Stimulated activated CD4-positive, alpha-beta T cell treated with anti-CD3 and anti-CD28 coated beads, Interleukin-4, amount 100 ng/mL, for 4 hours (primary cell): ENCODE measurements at places on chromosomes 16 and 17.

GRCh38 chr16:60181536-60181935, 1447.4 kb upstream of the GOT2 start:
- DNase-seq: no peak

DNA sequence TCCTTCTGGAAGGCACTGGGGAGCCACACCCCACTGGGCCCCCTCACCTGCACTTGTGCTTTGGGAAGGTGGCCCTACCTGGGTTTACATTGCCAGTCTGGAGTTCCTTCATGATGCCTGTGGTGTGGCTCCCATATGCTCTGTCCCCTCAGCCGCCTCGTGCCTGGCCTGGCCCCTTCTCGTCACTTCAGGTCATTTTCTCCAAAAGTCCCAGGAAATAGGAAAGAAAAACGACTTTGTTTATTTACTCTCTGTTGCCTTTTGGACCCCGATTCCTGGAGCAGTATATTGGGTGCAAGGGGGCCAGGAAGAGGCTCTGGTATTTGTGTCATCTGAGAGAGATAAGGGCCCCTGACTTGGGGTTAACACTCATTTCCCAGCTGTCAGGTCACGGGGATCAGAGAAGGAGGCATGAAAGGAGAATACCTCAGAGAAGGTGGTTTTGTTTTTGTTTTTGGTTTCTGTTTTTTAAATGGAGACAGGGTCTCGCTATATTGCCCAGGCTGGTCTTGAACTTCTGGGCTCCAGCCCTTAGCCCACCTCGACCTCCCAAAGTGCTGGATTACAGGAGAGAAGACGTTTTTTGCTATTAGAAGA, 4.7 kb downstream of the SOCS3 start:
- DNase-seq: no peak

DNA sequence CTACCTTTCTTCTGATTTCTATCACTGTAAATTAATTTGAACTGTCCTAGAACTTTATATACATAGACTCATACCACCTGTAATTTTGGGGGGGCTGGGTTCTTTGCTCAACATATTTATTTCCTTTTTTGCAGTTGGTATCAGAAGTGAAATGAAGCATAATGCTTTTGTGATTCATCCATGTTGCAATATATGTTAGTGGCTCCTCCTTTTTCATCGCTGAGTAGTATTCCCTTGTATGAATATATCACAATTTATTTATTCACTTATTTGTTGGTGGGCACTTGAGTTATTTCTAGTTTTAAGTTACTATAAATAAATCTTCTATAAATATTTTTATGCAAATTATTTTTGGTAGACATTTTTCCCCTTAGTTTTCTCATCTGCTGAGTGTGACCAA, 336.4 kb downstream of the HS3ST3B1 start:
- DNase-seq: no peak

DNA sequence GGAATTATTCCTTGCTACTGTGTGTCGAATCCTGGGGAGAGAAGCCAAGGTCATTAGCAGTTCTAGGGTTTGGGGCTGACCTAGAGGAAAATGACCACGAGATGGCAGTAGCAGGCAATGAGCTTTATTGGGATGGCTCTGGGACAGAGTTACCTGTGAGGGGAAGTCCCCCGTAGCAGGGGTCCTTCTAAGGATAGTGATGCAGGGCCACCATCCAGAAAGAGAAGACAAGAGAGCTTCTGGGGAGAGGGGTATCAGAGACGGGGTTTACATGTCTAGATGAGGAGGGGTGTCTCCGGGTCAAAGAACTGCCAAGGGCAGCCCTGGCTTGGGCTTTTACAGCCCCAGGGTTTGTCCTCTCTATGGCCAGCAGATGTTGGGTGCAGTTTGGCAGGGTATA, 6.4 kb upstream of the GGT6 start:
- no peak for DNase-seq

GRCh38 chr17:57874434-57875289, 24.8 kb upstream of the MRPS23 start:
- DNase-seq: peak; percentile 26

- DNase-seq: no peak
Observed at GRCh38 chr17:66849032-66849655, 14.2 kb downstream of the CACNG5 start.

GRCh38 chr16:2739625-2740430, 12.6 kb upstream of the SRRM2 start:
- no peak for DNase-seq

DNA sequence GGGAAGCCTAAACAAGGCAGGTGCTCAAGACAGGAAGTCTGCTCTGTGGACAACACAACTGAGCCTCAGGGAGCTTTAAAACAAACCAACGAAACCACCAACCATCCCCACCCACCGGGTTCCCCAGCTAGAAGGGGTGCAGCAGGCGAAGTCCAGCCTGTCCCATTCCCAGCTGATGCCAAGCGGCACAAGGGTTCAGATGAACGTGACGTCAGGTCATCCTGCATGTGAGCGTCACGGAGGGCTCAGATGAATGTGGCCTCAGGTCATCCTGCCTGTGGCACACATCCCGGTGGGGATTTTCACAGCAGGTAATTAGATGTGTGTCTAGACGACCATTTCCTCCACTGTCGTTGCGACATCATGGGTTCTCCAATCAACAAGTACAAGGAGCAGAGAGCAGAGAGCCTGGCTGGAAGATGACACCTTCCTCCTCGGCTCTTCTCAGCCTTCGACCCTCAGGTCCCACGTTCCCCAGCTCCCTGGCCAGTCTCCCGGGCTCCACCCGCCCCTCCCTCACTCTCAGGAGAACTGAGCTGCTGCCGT, 246.5 kb downstream of the FOXL1 start:
- no peak for DNase-seq

GRCh38 chr17:82008941-82009405, 13.7 kb downstream of the CENPX start:
- no peak for DNase-seq

GRCh38 chr16:57899771-57900661, 70.9 kb downstream of the CNGB1 start:
- DNase-seq: peak; percentile 61

GRCh38 chr16:75443298-75443697, 10.0 kb upstream of the CFDP1 start:
- no peak for DNase-seq

DNA sequence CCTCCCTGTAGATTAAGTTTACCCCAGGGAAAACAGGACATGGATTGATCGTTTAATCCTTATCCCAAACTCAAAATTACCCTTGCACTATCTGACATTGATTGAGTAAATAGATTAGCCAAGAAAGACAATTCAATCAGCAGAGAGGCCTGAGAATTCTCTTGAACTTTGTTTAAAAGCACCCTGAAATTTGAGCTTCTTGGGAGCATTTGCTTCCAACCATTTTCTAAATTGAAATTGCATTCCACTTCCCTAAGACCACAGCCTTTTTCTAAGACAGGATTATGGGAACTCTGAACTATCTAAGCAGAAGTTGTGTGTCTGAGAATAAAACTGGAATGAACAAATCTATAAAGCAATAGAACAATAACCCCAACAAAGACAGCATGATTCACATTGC, 76.6 kb upstream of the TNRC6A start:
- DNase-seq: no peak

DNA sequence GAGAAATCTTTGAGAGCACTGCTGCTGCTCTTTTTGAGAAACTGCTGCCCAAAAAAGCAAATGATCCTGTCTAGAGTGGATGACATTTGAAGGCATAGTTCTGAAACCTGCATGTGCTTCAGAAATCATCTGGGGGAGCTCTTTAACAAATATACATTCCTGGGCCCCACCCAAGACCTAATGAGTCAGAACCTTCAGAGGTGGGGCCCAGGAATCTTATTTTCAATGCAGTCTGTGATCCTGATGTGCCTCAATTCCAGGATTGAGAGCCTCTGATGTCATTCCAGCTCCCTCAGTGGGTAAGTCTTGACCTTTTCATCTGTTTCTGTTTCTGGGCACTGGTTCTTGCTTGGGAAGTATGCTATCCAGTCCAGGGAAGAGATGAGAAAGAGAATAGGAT, 42.3 kb downstream of the HNF1B start:
- no peak for DNase-seq

GRCh38 chr17:59388069-59388556, 56.7 kb downstream of the YPEL2 start:
- DNase-seq: no peak

- no peak for DNase-seq
Observed at GRCh38 chr17:40063901-40064531, 1.3 kb downstream of the THRA start.

GRCh38 chr16:48963901-48964615, 317.6 kb downstream of the CBLN1 start:
- no peak for DNase-seq

DNA sequence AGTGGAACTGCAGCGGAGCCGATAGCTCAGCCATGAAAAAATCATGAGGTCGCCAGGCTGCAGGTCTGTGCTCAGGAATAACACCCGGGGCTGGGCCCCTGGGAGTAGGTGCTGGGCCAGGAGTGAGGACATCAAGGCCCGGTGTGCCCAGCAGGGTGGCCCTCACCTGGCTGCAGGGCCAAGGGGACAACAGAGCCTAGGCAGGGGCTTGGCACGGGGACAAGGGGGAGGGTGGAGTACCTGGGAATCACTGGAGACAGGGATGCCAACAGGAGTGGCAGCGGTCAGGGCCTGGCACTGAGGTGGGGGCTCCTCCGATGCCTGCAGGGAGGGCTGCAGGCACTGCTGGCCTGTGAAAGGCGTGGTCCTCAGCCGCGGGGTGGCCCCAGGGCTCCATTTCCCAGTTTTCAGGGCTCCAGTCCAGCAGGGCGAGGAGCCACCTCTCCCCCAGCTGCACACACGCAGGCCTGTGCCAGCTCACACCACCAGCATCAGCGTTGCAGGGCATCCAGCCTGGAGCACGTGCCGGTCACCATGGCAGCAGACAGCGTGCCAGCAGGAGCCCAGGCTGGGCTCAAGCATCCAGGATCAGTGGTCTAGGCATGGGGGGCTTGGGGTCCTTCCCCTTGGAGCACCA, 4.7 kb upstream of the FSCN2 start:
- DNase-seq: no peak

DNA sequence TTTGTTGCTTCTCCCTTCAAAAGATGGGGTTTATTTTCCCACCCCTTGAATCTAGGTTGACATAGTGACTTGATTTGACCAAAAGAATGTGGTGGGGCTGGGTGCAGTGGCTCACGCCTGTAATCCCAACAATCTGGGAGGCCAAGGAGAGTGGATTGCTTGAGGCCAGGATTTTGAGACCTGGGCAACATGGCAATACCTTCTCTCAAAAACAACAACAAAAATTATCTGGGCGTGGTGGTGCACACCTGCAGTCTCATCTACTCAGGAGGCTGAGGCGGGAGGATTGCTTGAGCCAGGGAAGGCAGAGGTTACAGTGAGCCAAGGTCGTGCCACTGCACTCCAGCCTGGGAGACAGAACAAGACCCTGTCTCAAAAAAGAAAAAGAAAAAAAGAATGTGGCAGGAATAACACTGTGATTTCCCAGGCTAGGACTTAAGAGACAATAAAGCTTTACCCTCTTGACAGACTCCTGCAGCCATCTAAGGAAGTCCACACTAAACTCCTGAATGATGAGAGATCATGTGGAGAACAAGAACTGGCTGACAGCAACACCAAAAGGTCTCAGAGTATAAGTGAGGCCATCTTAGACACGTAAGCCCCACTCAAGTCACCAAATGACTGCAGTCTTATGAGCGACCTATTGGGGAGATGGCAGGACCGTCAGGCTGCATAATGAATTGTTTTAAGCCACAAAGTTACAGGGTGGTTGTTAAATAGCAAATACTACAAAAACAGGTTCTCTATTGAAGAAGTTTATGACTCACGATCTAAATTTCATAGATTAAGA, 37.0 kb downstream of the FBXL20 start:
- no peak for DNase-seq

DNA sequence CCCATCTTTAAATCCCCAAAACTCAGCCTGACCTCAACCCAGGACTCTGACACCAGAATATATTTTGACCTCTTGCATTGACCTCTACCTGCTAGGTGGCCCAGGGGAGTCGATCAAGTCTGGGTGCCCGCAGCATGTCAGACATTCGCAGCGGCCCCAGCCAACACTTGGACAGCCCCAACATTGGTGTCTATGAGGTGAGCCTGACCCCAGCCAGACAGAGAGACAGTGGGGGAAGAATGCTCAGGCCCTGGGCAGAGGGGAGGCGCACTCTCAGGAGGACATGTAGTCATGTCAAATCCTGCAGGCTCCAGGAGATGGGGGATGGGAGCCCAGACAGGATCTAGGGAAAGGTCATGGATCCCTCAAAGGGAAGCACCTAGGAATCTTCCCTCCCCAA, 5.4 kb downstream of the GUCY2D start:
- DNase-seq: no peak

DNA sequence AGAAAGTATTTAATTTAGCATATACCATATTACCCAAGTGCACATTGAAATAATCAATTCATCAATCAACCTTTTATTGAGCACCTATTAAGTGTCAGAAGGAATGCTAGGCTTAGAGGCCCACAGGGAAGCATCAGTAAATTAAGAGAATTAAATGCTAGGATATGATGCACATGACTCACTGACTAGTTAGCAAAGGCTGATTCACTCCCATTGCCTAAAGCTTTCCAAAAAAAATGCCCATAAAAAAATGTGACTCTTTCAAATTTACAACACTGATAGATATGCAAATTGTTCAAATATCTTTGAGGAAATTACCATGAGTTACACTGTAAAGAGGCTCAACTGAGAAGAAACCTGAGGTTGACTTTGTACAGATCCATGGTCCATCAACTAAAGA, 883.3 kb downstream of the CDH11 start:
- no peak for DNase-seq

- DNase-seq: peak; percentile 77
Observed at GRCh38 chr17:81394921-81395599, at the start of gene BAHCC1. Gene BAHCC1 (plus strand): TSS chr17:81395457. CDS start chr17:81399740, 4,283 bp downstream.

- no peak for DNase-seq
Observed at GRCh38 chr17:74840989-74841666, 18.6 kb downstream of the GRIN2C start.

GRCh38 chr17:14506364-14506763, 205.5 kb downstream of the HS3ST3B1 start:
- no peak for DNase-seq

GRCh38 chr17:29587591-29587990, 1.9 kb downstream of the GIT1 start:
- DNase-seq: no peak

GRCh38 chr17:63282455-63282854, 163.7 kb downstream of the CYB561 start:
- no peak for DNase-seq

DNA sequence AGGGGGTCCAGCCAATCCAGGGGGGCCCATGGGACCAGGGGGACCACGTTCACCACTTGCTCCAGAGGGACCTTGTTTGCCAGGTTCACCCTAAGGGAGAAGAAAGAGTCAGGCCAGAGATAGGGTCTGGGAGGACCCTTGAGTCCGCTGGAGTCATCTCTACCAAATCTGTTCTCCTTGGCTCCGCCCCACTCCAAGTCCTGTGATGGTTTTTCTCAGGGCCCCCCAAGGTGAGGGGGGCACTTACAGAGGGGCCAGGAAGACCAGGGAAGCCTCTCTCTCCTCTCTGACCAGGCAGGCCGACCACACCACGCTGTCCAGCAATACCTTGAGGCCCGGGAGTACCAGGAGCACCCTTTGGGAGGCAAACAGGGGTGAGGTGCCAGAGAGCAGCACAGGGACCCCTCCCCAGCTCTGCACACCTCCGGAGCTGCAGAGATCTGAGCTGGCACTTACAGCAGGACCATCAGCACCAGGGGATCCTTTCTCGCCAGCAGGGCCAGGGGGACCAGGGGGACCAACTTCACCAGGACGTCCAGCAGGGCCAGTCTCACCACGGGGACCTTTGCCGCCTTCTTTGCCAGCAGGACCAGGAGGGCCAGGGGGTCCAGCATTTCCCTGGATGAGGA, 12.4 kb downstream of the COL1A1 start:
- DNase-seq: no peak
